ENCODE measurements at places on chromosomes 3 and 15. TPM values are rescaled to one million over a fixed set of nuclear protein-coding genes. Genes with fewer than 3 reads are reported as not detected.

The PP2D1 gene
- total RNA-seq, result not detected

The CAMKV gene
- not detected for total RNA-seq

The KBTBD13 gene
- not detected for total RNA-seq

The DUOX1 gene
- 0.39 TPM for total RNA-seq

The C3orf38 gene
- 36.5 TPM for total RNA-seq

All from activated B cell treated with CpG ODN at 0.5 μM for 24 hours (primary cell).